ENCODE measurements at places on chromosomes 5 and 9.

DNA sequence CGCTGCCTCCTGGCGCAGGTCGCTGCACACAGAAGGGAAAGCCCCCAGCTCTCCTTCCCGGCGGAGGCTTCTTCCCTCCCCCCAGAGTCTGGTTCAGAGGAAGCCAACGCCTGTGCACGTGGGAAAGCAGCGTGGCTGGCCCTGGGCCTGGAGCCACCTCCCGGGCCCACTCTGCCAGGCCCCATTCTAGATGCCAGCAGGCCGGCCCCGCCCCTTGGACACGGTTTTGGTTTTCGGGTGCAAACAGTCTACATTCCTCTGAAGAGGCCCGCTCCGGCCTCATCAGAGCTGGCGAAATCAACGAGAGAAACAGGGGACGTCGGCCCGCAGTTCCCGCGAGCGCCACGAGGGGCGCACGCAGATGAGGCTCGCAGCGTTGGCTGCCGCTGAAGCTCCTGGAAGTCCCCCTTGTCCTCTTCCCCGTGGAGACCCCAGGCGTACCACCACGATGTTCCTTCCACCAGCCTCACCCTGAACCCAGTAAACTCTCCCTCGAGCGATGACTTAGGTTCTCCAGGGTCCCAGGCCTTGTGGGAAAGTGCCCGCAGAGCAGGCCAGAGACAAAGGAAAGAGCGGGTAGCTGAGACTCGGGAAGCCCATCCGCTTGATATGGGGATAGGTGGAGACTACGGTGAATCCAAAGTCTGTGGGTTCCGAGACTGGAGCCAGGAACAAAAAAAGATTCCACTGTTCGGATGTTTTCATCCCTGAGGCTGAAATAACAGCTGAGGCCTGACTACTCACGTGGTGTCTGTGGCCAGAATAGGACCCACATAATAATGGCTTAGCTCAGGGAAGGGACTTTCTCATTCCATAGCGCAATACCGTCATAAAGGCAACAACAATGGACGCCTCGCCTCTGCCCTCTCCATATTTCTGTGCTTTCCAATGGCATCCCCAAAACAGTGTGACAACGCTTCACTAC lies 64.2 kb downstream of the KLF4 start:
- DNase-seq: no peak

- DNase-seq: no peak
Observed at GRCh38 chr9:14246951-14247350, 67.0 kb downstream of the NFIB start.

GRCh38 chr5:58151414-58151813 lies 308.5 kb downstream of the PLK2 start:
- no peak for DNase-seq

DNA sequence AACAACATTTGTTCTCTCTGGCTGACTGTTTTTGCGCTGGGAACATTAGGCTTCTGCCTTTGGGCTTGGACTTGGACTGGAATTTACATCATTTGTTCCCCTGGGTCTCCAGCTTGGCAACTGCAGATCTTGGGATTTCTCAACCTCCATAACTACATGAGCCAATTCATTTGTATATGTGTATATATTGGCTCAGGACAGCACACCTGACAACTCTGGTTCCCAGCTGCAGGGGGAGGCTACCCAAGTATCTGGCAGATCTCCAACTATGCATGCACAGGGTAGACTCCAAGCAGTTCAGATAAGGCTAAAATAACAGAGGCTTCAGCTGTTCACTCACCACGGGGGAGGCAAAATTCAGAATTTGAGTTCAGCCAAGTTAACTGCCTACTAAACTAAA lies 31.6 kb upstream of the F2RL1 start:
- DNase-seq: peak; percentile 26

DNA sequence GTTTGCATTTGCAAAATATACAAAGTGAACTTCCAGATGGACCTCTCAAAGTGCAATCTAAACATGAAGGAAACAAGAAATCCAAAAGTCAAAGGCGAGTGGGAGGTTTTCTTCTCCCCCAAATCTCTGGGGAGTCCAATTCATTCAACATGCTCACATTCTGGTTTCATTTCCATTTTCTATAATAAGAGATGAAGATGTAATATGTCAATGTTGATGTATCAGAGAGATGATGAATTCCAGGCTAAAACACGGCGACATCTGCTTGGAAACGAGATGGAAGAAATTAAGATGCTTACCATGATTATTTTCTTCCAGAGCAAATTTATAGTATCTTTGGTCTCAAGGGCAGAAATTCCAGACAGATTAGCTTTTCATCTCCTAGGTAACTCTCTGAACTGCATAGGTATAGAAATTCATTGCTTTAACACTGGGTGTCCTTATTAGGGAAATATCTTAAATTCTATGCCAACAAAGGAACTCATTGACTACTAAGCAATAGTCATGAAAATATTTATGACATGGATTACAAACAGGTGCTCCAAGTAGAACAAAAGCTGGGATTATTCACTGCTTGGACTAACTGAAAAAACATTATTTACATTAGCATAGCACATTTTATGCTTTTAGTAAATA lies 287.9 kb downstream of the SEC61B start:
- no peak for DNase-seq

GRCh38 chr5:175582697-175583096 lies 75.2 kb upstream of the HRH2 start:
- DNase-seq: no peak

GRCh38 chr9:16413509-16414016 lies 456.9 kb downstream of the BNC2 start:
- DNase-seq: peak; percentile 14

DNA sequence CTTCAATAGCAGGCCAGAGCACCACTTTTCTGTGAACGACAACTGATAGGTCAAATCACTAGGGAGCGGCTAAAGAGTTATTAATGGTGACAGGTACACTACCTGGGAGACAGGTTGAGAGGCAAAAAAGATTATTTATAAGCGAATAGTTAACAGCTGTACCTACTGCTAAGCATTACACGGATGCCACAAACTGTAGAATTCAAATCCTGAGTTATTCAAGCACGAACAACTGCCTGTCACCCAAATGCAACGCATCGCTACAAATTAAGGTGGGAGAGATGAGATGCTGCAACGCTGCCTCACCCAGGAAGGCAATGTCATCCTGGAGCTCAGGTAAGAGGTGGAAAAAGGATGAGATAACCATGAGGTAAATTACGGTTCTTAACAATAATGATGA lies 342.9 kb downstream of the BNC2 start:
- no peak for DNase-seq

GRCh38 chr5:147234825-147235635 lies at the start of gene STK32A:
Gene STK32A (plus strand): TSS chr5:147235026. CDS start chr5:147239635, 4,609 bp downstream.
- peak; percentile 64 for DNase-seq

- DNase-seq: no peak
Observed at GRCh38 chr9:75152416-75152815, 64.1 kb downstream of the OSTF1 start.

DNA sequence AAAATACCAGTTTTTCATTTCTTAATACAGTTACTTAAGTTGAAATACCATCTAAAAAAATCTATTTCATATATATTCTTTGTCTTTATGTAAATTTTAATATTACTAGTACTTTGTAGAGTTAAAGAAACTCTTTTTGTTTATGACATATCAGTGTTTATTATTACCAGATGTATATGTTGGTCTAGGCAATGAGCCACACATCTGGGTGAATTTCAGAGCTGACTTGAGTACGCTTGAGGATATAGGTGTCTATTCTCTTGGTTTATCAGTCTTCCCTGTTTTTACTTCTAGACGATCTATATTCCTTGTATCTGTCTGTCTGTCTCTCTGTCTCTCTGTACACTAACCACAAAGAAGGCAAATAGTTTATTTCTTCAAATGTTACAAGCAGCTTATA lies 2.9 kb downstream of the SMAD5 start:
- no peak for DNase-seq

DNA sequence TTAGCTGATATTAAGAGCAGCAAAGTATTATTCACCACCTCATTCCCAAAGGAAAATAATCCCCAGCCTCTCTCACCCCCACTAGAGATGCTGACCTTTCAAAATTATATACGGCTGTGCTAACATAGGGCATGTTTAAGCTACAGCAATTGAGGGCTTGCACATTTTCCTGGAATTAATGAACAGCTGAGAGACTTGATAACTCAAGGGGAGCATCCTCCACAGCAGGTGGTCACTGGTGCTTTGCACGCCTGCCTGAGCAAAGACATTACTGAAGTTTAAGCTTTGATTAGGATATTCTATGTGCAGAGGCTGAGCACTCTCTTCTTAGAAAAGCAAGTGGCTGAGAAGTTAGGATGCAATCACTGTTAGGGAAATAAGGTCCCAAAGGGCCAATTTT lies 230.9 kb downstream of the FAM114A2 start:
- no peak for DNase-seq

DNA sequence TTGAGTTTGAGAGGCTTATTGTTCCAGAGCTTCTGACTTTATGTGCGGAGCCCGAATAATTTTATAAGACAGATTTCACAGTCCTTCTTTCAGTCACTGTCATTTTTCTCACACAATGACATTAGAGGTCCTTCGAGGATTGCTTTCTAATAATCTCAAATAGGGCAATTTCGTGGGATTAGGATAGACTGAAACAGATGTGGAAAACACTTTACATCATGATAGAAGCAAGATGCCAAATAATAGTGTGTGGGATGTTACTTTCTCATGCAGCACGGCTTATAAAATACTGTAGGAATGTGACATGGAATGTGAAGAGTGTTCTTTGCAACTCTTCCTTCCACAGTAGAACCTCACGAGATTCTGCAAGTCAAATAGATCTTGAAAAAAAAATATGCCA lies 451.3 kb downstream of the SEMA5A start:
- DNase-seq: no peak

- no peak for DNase-seq
Observed at GRCh38 chr5:160423099-160423498, 1.4 kb downstream of the PTTG1 start.

DNA sequence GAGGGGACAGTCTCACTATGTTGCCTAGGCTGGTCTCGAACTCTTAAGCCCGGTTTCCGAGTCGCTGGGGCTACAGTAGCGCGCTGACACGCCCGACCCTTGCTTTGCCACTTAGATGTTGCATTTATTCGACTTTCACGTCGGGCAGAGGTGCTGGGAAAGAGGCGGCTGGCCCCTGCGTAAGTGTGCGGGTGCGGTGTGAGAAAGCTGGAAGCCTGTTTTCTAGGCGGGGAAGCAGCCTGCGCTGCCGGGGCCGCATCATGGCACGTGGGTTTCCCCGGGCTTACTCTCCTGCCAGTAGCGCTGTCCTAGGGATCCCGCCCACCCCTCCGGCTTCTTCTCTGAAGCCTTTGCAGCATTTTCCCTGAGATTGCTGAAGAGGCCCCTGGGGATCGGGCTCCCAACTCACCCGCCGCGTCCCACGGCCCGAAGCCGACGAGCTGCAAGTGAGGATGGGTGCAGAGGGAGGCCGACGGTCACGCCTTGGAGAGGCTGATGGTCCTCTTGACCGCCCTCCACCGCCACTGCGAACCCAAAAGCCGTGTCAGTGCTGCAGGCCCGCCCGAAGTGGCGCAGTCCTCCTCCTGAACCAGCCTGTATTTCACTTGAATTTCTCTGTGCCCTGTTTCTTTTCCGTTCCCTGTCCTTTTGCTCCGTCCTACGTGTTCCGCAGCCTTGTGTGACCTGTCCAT lies 5.8 kb upstream of the TRIM41 start:
- no peak for DNase-seq

- peak; percentile 27 for DNase-seq
Observed at GRCh38 chr5:164475339-164475977, 970.0 kb downstream of the MAT2B start.

GRCh38 chr5:160835818-160836528 lies 16.0 kb downstream of the ATP10B start:
- no peak for DNase-seq

DNA sequence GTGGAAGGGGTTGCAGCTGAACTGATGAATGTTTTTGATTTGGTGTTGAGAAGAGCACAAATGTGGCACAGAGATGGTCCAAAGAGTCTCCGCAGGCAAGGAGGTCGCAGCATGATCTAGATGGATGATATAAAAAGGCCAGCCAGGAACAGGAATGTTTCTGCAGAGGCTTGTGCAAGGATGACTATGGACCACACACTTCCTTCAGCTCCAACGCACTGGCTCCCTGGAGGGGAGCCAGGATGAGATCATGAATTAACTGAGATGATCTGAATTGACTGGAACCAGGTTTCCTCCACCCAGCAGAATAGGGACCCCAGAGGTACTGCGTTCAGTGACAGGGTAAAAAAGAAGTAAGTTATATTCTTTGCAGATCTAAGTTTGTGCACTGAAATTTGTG lies 89.0 kb downstream of the ARSB start:
- DNase-seq: no peak

DNA sequence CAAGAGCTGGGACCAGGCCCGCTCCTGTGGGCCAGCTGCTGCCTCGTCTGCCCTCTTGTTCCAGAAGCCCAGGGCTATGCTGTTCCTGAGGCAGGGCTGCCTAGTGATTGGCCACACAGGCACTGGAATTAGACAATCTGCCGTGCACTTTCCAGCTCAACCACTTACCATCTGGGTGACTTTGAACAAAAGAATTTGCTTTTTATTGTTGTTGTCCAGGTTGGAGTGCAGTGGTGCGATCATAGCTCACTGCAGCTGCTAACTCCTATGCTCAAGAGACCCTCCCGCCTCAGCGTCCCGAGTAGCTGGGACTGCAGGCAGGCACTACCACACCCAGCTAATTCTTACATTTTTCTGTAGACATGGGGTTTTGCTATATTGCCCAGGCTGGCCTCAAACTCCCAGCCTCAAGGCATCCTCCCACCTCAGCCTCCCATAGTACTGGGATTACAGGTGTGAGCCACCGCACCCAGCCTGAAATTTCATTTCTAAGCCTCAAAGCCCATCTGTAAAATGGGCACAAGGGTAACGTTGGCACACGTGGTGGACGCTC lies 1.2 kb upstream of the NEK6 start:
- no peak for DNase-seq

DNA sequence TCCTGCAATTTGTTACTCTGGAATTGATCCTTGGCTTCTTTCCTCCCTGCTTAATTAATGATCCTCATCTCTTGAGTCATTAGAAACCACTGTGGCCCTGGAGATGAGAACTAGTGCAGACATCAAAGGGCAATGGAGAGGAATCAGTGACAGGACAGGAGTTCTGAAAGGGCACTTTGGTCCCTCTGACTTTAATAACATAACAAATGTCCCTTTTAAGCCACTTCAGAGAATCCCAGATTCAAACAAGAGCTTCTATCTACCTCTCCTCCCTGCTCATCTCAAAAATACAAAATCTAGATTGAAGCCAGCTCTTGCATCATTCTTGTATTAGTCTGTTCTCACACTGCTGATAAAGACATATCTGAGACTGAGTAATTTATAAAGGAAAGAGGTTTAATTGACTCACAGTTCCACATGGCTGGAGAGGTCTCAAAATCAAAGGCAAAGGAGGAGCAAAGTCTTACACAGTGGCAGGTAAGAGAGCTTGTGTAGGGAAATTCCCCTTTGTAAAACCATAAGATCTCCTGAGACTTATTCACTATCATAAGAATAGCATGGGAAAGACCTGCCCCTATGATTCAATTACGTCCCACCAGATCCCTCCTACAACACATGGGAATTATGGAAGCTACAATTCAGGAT lies 139.1 kb downstream of the PLPPR1 start:
- no peak for DNase-seq

- DNase-seq: peak; percentile 46
Observed at GRCh38 chr9:114487607-114488300, 17.5 kb downstream of the WHRN start.

All from SHP77 (cell line).